ENCODE measurements at places on chromosomes 13 and 19. TPM values are rescaled to one million over a fixed set of nuclear protein-coding genes. Genes with fewer than 3 reads are reported as not detected.

The CEACAM7 gene
- total RNA-seq = not detected

The NLRP4 gene
- total RNA-seq = not detected

The CCDC70 gene
- total RNA-seq = not detected

The C3 gene
- total RNA-seq = 5.0 TPM

- DNase-seq = no peak
Observed at GRCh38 chr19:16895467-16896145, 6.8 kb downstream of the F2RL3 start.

The ZNF784 gene
- total RNA-seq = 8.9 TPM

DNA sequence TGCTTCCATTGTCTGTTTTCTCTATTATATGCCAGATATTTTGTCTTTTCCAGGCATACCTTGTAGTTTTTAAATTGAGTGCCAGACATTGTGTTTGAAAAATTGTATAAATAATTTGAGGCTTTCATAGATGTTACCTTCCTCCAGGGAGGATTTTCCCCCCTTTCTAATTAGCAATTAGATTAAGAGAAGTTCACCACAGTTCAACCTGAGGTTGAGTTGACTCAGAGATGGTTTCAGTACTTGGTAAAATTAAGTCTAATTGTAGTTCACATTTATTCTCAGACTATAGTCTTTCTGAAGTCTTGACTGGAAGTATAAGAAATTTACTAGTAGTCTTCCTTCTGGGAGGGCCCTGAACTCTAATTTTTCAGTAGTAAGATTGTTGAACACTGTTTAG lies 104.1 kb upstream of the SCEL start:
- no peak for DNase-seq

- no peak for DNase-seq
Observed at GRCh38 chr13:50149932-50150331, 134.7 kb downstream of the KCNRG start.

DNA sequence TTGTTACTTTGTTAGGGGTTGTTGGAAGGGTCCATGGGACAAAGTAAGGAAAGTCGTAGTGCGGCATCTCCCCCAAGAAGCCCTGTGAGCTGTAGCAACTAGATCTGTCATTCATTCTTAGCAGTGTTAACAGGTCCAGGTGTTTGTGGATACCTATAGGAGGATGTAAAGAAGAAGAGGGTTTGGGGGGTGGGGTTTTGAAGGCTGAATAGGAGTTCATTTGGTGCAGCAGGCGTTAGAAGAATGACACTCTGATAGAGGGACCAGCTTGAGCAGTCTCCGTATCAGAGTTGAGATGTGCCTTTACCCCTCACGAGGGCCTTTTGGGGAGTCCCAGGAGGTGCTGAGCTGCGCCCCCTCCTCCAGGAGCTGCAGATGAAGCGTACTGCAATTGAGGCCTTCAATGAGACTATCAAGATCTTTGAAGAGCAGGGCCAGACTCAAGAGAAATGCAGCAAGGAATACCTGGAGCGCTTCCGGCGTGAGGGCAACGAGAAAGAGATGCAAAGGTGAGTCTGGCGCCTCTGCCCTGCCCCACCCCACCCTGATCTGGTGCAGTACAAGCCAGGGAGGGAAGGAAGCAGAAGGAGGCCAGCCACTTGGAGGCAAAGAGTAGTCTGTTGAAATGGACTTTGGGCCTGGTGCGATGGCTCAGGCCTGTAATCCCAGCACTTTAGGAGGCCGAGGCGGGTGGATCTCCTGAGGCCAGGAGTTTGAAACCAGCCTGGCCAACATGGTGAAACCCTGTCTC lies 7.6 kb upstream of the IFI30 start:
- no peak for DNase-seq

The PCDH17 gene
- total RNA-seq = 0.26 TPM

GRCh38 chr19:54916822-54917221 lies 10.9 kb downstream of the NCR1 start:
- no peak for DNase-seq

The ABHD13 gene
- total RNA-seq = 4.7 TPM

DNA sequence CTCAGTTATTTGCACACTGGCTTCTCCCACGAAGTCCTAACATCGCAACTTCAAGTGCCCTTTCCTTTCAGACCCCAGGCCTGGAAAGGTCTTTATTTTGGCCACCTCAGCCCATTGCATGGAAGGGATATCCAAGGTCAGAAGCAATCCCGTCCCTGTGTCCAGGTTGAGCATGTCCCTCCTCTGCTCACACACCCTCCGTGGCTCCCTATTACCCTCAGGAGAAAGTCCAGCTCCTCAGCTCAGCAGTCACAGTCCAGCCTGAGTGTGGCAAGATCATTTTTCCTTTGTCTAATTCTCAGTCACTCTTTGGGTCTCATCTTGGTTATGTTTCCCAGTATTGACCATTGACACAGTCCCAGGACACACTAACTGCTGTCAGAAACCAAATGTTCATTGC lies 19.2 kb downstream of the ARRDC2 start:
- DNase-seq = no peak

The DUS3L gene
- total RNA-seq = 39.6 TPM

DNA sequence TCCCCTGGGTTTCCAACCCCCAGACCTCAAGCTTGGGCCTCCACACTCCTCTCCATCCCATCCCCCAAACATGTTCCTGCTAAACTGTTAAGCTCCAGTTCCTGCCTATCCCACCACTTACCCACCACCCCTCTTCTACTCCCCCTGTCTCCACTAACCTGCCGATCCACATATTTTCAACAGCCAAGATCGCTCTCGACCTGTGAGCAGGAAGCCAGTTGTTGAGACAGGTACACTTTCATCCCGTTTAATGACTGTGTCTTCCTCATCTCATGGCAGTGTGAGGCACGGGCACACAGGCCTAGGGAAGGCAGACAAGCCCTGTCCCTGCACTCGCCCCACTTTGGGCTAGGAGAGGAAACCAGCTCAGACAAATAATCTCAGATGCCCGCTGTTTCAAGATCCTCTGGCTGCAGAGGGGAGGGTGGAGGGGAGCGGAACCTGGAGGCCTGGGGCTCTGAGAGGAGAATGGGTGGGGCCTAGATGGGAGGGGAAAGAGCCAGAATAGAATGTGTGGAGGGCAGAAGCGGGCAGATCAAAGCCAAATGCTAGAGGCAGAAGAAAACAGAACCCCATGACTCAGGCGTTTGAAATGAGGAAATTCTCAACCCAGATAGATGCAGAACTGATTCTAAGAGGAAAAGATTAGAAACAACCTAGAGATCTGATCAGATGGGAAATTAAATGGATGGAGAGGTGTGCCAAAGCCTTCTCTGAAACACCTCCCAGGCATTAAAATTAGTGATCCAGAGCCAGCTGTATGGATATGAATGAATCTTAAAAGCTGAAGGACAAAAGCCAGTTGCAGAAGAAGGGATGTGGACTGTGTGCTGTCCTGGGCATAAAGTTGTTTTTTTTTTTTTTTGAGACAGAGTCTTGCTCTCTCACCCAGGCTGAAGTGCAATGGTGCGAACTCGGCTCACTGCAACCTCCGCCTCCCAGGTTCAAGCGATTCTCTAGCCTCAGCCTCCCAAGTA lies 16.9 kb upstream of the CYP2S1 start:
- no peak for DNase-seq

DNA sequence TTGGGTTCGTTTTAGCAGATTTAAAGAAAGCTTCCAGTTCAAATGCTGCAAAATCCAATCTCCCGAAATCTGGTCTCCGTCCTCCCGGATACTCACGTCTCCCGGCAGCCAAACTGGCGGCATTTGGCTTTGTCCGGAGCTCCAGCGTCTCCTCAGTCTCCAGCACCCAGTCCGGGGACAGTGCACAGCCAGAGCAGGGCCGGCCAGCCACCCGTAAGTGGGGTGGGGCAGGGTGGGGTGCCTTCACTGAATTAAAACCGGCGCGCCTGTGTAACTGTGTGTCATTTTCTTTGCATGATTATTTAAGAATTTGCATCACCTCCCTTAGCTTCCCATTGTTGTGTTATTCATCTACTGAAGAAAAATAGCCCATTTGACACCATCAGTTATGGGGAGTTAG lies 280.6 kb downstream of the MTUS2 start:
- no peak for DNase-seq

GRCh38 chr19:49468746-49469447 lies 5.1 kb upstream of the FLT3LG start:
- no peak for DNase-seq

The ANGPTL4 gene
- total RNA-seq = 46.6 TPM

The SCGB2B2 gene
- total RNA-seq = 0.59 TPM

GRCh38 chr13:79604752-79605151 lies 123.8 kb downstream of the NDFIP2 start:
- no peak for DNase-seq

The TNFRSF19 gene
- total RNA-seq = 0.54 TPM

- no peak for DNase-seq
Observed at GRCh38 chr13:102980331-102980982, 85.8 kb downstream of the SLC10A2 start.

- no peak for DNase-seq
Observed at GRCh38 chr19:15915109-15915508, 17.2 kb upstream of the CYP4F2 start.

GRCh38 chr13:110422913-110423688 lies 116.0 kb downstream of the COL4A2 start:
- no peak for DNase-seq

GRCh38 chr13:72437458-72437857 lies 290.0 kb downstream of the MZT1 start:
- DNase-seq = no peak

DNA sequence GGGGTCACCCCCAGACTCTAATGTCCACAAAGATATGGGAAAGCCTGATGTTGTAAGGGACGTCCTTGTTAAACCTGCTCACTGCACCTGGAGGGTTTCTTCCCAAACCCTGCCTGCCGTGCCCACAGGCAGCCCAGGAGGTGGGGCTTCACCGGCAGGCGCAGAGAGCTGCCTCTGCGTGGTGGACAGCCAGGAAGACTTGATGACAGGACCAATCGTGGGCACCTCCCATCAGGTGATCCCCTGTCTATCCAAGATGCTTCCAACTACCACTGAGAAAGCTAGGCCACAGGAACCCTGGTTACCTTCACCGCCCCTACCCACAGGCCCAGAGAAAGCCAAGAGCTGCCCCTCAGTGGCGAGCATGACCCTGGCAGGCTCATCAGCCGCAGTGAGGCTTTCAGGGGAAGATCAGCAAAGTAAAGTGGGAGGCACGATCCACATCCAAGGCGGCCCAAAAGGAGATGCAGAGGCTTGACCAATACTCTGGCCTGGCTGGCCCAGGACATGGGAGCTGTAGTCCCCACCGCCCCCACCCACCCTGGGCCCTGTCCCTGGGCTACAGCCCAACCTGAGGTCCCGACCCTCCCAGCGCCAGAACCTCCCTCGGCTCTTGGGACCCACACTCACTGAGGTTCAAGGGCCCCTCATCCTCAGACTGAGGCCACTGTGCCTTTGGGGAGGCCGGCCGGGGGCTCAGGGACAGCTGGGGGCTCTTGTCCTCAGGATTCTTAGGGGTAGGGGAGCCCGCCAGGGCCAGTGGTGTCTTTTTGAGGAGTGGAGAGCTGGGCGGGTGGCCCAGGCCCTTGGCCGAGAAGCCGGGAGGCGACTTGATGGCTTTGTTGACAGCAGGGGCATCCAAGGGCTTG lies 10.4 kb upstream of the AKAP8L start:
- no peak for DNase-seq

DNA sequence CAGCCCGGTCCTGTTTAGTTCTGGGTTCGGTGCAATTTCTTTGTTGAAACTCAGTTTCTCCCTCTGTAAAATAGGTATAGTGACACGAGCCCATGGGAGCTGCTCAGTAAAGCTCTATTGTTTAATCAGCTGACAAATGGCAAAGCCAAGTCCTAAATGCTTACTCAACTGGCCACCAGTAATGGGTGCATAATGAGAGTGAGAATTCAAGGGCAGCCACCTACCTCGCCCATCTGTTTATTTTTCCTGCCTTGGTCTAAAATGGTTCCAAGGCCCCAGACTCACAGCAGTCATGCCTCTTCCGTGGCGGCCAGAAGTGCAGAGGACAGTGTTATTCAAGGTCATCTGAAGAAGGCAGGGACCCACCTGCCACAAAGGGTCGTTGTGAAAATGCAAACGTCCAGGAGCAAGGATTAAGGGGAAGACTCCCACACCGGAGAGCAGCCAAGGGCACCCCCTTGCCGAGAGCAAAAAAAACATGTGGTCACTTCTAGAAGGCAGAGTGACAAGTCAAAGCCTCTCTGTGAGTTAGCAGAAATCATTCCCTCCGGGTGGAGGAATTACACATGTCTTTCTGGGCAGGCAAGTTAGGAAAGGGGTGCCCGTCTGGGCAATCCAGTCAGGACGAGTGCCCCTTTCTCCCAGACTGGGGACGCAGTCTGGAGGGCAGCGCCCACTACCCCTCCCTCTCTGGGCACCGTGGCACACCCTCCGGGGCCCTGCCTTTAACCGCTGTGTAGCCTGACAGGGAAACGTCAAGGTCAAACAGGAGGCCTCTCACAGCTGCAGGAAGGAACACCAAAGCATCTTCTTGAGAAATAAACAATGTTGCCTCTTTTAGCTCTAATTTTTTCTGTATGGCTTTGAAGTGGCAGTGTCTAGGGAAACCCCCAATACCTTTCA lies 186.2 kb downstream of the FOXO1 start:
- no peak for DNase-seq

The NLRP9 gene
- total RNA-seq = not detected

GRCh38 chr13:51341791-51342190 lies 2.3 kb downstream of the SERPINE3 start:
- no peak for DNase-seq

The ACER1 gene
- not detected for total RNA-seq

- DNase-seq = no peak
Observed at GRCh38 chr13:80823472-80823871, 482.5 kb upstream of the SPRY2 start.
